ENCODE measurements at places on chromosomes 12 and 14.

DNA sequence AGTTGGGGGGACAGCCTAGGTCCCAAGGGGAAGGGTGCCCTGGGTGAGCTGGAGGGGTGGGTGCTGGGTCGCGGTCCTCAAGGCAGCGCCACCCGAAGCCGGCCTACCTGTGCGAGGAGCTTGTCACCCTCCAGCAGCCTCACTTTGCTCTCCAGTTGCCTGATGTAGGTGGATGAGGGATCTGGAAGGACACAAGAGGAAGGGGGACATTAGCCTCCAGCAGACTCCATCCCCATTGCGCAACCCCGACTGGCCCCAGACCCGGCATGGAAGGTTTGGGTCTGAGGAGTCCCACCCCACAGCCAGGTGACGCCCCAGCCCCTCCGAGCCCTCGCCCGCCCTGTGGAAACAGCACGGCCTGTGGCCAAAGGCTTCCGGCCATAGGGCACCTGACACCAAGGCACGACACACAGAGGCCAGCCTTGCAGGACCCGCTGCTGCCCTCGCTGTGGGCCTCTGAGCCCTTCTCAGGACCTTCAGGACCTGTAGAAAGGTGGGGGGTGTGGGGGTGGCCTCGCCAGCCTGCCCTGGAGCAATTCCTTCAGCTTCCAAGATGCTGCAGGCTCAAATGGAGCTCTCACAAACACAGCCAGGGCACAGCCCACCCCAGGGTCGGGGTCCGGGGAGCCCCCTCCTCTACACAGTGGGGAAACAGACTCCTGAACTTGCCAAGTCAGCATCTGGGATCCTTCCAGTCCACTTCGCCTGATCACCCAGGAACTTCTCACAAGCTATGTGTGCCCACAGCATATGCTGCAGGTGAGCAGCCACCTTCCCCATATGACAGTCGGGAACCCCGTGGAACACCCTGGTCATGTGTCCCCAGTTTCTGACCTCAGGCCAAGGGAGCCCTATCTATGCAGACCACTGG, 54.9 kb downstream of the CCNK start:
- DNase-seq: no peak

DNA sequence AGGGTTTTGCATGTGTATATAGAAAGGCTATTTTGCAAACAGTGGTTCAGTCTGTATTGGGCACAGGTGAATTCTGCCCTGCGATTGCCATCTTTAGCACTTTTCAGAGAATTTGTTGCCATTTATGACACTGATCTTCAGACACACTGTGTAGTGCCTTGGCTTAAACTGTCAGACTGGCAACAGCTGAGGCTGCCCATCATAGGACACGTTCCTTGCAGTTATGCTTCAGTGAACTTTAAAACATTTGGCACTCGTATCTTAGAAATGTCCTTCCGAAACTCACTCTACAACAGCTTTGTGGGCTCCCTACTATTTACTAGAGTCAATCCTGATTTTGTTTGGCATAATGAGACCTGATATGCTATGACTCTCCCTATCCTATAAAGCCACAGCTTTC, 29.1 kb downstream of the AP5M1 start:
- no peak for DNase-seq

- no peak for DNase-seq
Measured at GRCh38 chr14:91877376-91877915, 10.1 kb upstream of the TC2N start.

- no peak for DNase-seq
Measured at GRCh38 chr14:37466623-37467088, 128.4 kb downstream of the FOXA1 start.

DNA sequence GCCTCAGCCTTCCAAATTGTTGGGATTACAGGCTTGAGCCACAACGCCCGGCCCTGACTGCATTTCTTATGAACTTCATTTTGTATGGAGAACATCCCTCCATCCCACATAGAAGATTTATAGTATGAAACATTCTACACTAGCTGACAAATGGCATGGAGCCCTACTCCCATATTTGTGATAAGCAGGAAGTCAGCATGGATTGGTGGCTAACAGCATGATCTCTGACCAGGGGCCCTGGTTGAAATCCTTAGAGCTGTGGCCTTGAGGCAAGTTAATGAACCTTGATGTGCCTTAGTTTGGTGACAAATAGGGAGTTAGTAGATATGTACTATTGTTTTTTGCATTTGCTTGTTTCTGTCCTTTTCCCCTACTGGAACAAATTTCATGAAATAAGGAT, 12.3 kb downstream of the IFI27L1 start:
- DNase-seq: no peak

GRCh38 chr12:28191051-28192048, 1.1 kb downstream of the CCDC91 start:
- no peak for DNase-seq

DNA sequence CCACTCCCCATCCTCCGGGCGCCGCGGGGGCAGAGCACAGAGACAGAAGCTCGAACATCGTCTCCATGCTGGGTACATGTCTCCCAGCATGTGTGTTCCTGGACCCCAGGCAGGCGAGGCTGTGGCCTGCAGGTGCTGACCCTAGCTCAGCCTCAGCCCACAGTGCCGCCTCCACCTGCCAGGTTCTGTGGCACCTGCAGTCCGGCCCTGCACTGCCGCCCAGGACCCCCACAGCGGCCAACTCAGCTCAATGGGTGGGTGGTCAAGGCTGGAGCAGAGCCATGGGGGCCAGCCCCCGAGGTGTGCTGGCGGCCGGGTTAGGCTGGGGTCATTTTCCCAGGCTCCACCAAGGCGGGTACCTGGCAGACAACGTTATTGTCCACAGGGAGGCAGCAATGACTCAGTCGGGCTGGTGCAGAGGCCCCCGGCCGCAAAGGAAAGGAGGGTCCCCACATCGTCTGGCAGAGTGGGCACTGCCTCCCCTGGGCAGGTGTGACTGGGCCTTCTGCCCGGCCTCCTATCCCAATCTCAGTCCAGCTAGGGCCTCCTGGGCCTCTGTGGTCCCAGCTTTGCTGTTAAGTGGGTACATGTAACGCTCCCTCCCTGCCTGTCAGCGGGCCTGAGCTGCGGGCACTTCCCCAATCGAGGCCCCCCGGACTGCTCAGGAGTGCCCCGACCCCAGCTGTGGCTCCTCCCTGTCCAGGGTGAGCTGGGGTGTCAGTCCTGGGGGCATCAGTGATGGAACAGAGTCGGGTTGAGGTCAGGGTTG, 20.2 kb upstream of the NUDT14 start:
- no peak for DNase-seq

- no peak for DNase-seq
Measured at GRCh38 chr14:99790978-99791376, 2.2 kb upstream of the EML1 start.

GRCh38 chr14:76651410-76652055, 109.7 kb upstream of the VASH1 start:
- DNase-seq: no peak

DNA sequence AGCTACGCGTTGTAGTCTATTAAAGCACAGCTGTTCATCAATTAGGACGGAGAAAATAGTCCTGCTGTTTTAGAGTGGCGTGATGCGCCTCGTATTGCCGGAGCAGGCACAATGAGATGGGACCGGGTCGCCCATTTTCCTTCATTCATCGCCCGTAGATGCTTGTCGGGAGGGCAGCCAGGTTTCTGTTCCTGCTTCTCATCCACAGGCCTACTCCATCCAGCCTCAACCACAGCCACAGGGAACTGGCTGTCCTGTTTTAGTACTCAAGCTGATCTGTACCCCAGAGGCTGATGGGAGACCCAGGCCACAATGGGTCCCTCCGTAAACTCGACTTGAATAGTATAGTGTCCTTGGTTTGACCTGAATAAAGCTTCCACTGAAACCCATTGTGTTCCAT, 264.0 kb downstream of the VRK1 start:
- DNase-seq: no peak

- DNase-seq: no peak
Measured at GRCh38 chr12:67915335-67915851, 73.9 kb upstream of the IFNG-AS1 start.

DNA sequence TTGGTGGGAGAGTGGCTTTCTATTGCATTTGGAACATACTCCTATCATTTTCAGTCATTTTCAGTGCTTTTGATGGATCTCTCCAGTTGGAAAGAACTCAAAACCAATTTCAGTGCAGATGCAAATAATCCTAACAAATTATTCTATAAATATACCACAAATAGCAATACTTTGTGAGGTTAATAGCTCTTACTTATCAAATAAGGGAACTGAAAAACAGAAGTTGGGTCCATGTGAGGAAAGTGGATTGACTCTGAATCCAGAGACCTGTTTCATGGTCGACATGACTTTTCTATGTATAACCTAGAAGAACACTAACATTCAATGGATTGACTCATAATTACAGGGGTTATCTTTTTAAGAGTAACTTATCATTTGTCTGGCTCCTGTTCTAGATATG, 248.6 kb downstream of the EGLN3 start:
- no peak for DNase-seq

DNA sequence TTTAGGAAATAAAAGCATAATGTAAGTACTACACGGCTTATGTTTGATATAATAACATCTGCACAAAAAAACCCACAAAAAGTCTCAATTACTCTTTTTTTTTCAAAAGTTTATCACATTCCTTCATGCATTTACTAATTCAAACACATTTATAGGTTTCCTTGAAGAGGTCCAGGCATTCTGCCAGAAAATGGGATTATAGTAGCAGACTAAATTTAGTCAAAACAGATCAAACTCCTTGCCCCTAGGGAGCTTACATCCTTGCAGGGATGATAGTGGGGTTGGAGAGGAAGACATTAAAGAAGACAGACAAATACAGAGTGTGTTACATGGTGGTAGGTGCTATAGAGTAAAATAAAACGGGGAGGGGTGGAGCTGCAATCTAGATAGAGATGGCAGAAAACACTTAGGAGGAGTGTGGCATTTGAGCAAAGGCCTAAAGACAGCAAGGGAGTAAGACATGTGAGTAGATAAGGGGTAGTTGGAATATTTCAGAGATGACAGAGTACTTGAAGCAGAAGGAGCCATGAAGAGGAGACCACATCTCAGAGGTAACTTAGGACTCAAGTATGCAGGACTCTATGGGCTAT, 266.9 kb downstream of the PPFIA2 start:
- peak; percentile 42 for DNase-seq

DNA sequence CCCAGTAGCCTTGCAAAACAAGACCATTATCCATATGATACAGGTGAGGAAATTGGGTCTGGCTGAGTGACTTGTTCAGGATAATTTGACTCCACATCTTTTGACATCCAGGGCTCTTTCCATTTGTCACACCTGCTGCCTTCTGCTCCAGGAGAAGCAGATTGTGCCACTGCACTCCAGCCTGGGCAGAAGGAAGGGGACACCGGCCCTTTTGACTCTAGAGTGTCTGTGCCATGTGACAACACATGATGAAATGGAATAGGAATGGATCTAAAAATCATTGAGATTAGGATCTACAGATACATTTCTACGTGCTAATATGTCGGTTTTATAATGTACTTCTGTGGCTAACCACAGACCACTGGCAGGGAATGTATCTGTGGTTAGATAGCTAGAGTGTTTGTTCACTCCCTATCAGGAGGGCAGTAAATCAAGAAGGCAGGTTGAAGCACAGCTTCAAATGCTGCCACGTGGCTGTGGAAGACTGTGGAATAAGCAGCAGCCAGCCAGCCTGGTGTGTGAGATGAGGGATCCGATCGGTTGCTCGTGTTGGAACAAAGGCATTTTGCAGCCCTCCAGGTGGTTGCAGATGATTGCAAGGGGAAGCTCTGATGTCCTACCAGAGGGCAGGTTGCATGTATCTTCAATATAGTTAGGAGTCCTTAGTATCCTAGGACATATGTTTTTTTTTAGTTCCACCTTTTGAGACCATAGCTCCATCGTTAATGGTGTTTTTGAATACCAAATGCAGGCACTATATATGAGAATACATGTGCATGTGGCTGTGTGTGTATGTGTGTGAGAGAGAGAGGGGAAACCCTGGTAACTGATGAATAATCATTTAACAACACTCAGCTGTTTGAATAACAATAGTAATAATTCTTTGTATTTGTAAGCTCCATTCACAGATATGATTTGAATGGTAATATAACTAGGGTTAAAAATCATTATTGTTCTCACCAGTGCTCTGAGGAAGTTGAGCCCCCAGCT, 28.6 kb downstream of the EML1 start:
- no peak for DNase-seq

- DNase-seq: no peak
Measured at GRCh38 chr14:25150934-25151790, 101.2 kb upstream of the STXBP6 start.

DNA sequence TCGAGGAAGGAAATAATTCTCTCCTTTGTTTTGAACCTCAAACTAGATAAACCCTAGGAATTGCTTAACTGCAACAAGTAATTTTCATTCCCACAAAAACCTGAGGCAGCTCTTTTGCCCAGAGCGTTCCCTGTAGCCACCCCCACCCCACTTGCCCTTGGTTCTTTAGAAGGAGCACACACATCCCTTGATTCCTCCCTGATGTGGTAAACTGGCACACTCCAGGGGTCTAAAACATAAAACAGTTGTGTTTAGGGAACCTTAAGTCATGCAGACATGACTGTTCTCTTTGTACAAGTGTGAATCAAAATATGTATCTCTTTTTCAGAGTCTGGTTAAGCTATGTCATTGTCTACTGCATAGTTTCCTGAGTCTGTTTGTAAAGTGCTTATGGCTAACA, 14.0 kb downstream of the MAPK1IP1L start:
- no peak for DNase-seq

- no peak for DNase-seq
Measured at GRCh38 chr14:63745858-63746425, 18.1 kb upstream of the SGPP1 start.

- DNase-seq: no peak
Measured at GRCh38 chr12:58629376-58629775, 290.9 kb downstream of the LRIG3 start.

GRCh38 chr12:1350055-1350933, 244.1 kb downstream of the FBXL14 start:
- DNase-seq: no peak

GRCh38 chr14:94381149-94382030, 7.0 kb downstream of the SERPINA1 start:
- DNase-seq: no peak

DNA sequence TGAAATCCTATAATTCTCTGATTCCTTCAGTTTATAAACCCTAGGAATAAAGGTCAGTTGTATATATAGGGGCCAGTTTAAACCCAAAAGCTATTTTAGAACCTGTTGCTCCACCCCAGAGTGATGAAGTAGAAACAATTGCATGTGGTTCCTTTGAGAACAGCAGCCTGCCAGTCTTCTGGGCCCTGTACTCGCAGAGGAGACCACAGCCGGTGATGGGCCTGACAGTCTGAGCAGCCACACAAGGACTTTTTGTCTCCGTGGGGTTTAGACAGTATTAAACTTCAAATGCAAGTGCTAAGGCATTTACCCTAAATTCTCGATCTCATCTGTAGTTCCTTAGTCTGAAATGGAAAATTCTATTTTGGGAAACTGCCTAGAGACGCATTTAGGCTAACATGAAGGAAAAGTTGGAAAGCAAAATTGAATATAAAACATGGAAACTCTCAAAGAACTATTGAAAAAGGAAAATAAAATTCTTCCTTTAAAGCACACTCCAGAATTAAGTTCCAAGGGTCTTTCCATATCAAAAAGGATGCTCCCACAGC, 80.6 kb downstream of the PRICKLE1 start:
- no peak for DNase-seq

Measured in NCI-H1048 (cell line).